ENCODE measurements at places on chromosomes 3 and 15.

DNA sequence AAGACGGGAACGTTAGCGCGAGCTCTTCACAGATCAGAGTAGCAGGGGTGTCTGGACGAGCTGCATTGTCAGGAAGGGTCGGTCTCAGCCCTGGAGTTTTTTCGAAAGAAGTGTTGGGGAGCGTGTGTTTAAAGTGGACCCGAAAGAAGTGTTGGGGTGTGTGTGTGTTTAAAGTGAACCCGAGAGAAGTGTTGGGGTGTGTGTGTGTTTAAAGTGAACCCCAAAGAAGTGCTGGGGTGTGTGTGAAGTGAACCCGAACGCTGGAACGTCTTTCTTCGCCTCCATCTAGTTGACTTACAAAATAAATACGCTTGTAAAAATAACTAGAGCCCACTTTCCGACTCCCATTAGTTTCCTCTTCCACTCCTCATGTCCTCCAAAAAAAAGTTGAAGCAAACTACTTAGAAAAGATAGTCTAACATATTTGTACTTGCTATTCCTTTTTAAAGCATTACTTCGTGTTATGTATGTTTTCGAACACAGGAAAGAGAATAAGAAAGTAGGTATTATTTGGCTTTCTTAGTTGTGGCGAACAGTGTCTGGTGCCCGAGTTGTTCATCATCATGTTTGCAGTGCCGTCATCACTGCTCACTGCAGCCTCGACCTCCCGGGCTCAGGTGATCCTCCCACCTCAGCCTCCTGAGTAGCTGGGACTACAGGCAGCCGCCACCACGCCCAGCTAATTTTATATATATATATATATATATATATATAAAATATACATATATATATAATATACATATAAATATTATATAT is 1.0 kb downstream of the LRCH3 start:
- DNase-seq: no peak

- DNase-seq: no peak
These were observed 5.5 kb upstream of the FAM174B start for GRCh38 chr15:92661069-92661468.

- no peak for DNase-seq
These were observed 45.0 kb upstream of the PCSK6 start for GRCh38 chr15:101534376-101534970.

DNA sequence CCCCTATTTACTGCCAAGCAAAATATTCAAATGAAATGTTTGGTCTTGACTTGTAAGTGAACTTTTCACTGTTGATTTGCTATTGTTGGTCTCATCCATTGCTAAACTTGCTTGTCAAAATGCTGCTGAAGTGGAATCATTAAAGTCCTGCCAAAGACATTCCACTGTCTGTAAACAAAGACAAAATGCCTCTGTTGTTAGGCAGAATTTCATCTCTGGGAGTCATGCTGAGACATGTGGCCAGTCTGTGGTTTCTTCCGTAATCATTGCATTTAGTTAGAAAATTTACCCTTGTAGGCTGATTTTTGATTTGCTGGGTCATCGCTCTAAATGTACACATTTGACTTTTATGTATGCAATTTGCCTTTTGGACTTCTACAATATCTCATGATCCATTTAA is 577.7 kb downstream of the MECOM start:
- no peak for DNase-seq

- no peak for DNase-seq
These were observed 45.8 kb downstream of the TM6SF1 start for GRCh38 chr15:83153288-83153687.

DNA sequence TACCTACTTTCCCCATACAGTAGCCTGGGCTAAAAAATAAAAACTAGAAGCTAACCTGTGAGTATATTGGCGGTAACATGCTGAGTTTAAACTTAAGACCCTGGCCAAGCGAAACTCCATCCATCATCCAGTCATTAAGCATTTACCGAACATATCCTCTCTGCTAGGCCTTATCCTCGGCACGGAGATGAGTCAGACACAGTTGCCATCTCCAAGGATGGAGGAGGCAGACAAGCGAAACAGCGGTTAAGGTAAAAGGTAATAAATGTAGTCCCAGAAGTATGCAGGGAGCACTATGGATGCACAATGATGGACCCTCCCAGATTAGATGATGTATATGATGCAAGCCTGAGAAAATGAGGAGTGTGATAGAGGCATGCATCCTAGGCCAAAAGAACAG is 143.6 kb downstream of the RYR3 start:
- DNase-seq: no peak

Data from effector CD8-positive, alpha-beta T cell (primary cell).